ENCODE measurements at places on chromosomes 7 and 10.

DNA sequence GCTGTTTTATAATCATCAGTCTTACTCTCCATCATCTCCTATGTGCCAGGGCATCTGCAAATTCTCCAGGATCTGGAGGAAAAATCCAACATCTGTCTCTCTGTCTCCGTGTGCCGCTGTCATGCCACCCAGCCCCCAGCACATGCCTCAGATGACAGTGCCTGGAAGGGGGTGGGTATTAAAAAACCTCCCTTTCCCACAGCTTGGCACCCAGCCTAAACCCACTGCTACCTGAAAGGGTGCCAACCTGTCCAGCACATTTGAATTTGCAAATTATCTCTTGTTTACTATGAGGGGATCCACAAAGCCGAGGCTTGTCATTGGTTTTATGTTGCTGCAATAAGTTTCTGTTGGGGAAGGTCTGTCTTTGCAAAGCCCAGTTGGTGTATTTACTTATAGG is 73.1 kb downstream of the EMX2 start:
- no peak for DNase-seq

GRCh38 chr10:103854265-103854685 is 1.1 kb downstream of the SH3PXD2A start:
- no peak for DNase-seq

- DNase-seq, result no peak
Measured at GRCh38 chr7:133164498-133164897, 82.6 kb upstream of the CHCHD3 start.

- DNase-seq, result no peak
Measured at GRCh38 chr10:48758411-48758810, 73.7 kb downstream of the WDFY4 start.

GRCh38 chr7:25586513-25586912 is 358.2 kb upstream of the NPVF start:
- no peak for DNase-seq

GRCh38 chr7:134451656-134452055 is 7.2 kb downstream of the AKR1B1 start:
- no peak for DNase-seq

DNA sequence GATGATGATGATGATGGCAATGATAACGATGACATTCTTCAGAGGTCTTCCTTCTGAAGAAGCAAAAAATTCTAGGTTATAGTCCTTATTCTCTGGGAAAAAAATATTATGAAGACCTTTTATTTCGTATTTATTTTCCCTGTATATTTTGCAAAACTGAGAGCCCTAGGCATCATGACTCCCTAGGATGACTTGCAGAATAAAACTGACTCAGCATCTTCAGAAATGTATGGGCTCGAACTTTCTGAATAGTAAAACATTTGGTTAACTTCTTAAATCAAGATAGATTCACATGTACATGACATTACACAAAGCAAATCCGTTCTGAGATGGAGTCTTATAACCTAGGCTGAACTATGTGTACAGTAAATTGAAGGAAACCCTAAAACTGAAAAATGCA is 29.4 kb downstream of the DKK1 start:
- DNase-seq, result no peak

- no peak for DNase-seq
Measured at GRCh38 chr7:127413326-127413725, 20.8 kb upstream of the ZNF800 start.

- DNase-seq, result no peak
Measured at GRCh38 chr10:17910125-17910789, 41.5 kb upstream of the SLC39A12 start.

DNA sequence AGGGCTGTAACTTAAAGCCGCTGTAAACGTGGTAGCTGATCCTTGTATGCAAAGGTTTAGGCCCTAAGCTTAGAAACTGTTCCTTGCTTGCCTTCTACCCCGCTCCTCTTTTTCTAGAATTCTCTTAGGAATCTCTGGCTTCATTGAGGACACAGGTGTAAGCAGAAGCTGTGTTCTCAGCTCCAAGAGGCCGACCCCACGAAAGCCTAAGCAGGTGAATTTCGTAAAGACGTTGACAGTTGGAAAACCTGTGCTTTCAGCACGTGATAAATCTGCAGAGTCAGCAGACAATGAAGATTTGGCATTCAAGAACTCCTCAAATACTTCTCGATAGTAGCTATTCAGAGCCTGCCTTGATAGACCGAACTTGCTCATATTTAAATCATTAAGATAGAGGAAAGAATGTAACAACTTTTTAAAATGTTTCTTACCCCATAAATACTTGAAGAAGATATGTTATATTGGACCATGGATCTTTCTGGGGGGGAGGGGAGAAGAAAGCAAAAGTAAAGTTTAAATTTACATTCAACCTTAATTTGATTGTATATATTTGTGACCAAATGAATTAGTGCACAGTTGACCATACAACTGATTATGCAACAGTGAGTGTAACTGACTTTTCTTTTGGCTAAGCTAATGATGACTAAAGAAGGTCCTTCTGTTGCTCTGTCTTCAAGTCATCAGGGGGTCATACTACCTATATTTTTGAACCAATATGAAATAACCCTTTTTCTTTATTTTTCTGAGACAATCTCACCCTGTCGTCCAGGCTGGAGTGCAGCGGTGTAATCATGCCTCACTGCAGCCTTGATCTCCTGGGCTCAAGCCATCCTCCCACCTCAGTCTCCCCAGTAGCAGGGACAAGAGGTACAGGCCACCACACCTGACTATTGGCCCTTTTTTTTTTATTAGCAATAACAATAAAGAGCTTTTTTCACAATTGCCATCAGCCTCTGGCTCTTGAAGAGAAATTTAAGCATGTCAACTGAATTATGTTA is 1.2 kb upstream of the GDI2 start:
- DNase-seq, result no peak

GRCh38 chr7:7959979-7960670 is 8.5 kb upstream of the GLCCI1 start:
- no peak for DNase-seq

DNA sequence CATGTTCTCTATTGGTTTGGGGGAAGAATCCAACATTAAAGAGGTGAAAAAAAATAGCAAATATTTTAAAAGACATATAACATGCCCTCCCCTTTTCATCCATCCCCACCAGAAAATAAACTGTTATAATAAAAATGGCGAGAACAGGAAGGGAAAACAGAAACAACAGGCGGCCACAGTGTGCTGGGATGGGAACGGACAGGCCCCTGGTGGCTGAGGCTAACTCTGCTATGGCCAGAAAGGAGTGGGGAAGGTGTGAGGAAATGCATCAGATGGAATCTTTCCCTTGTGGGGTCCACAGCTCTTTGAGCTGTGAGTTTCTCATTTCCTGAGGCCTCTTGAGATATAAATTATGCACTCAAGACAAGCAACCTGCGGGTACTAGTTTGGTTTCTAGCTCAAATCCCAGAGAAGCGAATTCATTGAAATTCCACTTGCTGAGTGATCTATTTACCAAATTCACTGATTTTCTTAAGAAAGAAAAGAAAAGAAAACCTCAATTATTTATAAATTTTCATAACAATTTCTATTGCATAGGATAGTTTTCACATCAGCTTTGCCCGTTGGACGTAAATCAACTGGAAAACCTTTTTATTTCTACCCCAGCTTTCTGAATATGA is 139.5 kb downstream of the BMPER start:
- no peak for DNase-seq

- no peak for DNase-seq
Measured at GRCh38 chr10:52313933-52314821, at the start of gene DKK1. TSS of gene DKK1 (plus strand) at chr10:52314281. CDS start at chr10:52314435, 154 bp downstream.

- no peak for DNase-seq
Measured at GRCh38 chr7:43078794-43079193, 33.7 kb upstream of the HECW1 start.

DNA sequence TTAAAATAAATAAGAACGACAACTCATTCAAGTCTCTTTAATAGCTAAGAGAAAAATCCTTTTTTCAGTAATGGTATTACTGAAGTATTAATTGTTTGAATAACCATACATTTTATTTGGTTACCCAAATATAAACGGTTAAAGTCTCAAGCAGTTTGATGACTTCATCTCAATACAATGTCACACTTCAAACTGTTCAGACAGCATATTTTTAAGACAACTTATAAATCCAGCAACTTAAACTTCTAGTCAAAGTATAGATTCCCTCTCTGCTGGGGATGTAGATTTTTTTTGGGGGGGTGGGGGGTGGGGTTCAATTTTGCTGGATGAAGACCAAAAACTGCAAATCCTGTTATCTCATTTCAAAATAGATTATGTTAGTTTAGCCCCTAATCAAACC is 42.0 kb downstream of the GNA12 start:
- DNase-seq, result no peak

DNA sequence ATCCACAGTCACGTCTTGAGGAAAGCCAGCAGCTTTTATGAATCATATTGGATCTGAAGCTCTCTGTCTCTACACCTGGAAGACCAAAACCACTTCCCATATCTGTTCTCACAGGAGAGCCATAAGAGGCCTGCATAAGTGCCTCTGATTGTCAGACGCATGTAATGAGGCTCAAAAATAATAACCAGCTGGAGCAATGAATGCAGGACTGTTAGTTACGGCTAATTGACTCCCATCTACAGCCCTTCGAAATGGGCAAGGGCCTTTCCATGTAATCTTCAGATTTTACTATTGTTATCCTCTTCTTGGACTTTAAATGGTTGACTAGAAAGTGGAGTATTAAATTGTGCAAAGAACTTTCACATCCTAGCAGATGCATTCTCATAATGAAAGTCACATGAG is 4.4 kb upstream of the SEMA3C start:
- no peak for DNase-seq

- no peak for DNase-seq
Measured at GRCh38 chr7:80529362-80529761, 17.5 kb upstream of the GNAT3 start.

DNA sequence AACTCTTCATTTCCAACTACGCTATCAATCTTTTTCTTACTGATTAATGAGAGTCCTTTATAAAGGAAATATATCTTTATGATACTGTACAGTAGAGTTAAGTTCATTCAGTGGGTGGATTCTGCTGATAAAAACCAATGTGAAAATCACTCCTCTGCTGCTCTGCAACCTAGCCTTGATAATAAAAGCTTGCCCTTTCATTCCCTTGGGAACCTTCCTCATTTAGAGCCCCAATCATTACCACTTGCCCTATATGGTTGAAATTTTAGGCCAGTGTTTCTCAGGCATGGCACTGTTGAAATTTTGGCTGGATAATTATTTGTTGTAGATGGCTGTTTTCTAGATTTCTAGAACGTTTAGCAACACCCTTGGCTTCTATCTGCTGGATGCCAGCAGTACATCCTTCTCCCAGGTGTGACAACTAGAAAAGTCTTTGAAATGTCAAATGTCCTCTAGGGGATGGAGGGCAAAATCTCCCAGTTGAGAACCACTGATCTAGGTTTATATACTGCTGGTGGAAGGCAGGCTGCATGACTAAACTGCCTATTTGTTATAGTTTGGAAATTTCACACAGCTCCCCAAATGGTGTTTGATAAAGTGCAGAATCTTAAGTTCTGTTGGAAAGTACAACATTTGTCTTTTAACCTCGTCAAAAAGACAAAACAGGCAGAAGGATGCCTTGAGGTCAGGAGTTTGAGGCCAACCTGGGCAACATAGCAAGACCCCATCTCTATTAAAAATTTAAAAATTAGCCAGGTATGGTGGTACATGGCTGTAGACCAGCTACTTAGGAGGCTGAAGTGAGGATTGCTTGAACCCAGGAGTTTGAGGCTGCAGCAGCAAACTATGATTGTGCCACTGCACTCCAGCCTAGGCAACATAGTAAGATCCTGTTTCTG is 8.9 kb upstream of the SIRT1 start:
- DNase-seq, result no peak

GRCh38 chr10:42929993-42930392 is 146.9 kb upstream of the RET start:
- no peak for DNase-seq

DNA sequence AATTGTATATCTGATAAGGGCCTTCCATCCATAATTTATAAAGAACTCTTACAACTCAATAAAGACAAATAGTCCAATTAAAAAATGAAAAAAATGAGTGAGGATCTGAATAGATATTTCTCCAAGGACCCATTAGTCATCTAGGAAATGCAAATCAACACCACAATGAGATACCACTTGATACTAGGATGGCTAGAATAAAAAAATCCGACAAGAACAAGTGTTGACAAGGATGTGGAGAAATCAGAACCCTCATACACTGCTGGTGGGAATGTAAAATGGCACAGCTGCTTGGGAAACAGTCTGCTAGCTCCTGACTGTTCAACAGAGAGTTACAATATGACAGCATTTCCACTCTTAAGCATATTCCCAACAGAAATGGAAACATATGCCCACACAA is 24.6 kb downstream of the ALOX5 start:
- no peak for DNase-seq

DNA sequence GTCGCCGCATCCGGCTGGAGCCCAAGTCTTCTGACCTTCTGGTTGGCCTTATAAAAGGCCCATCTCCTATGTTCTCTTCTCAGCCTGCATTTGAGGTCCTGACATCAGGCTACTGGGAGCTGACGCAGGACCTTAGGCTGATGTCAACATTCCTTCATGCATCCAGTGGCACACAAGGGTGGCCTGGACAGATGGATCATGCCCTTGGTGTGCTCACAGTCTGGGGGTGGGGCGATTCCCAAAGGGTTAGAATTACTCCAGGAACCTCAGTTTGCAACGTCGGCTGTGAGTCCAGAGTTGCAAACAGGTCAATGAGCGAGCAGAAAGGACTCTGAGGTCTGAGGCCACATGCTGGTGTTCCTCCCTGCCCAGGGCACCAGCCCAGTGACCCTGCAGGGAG is 8.2 kb upstream of the CLIP2 start:
- no peak for DNase-seq

GRCh38 chr10:613271-614138 is 76.0 kb downstream of the DIP2C start:
- DNase-seq, result no peak

GRCh38 chr7:49037346-49038210 is 113.2 kb downstream of the CDC14C start:
- no peak for DNase-seq

- DNase-seq, result no peak
Measured at GRCh38 chr10:29634764-29635625, at the start of gene SVIL. TSS of gene SVIL (minus strand) at chr10:29634971. CDS start at chr10:29555058, 79,913 bp downstream.

DNA sequence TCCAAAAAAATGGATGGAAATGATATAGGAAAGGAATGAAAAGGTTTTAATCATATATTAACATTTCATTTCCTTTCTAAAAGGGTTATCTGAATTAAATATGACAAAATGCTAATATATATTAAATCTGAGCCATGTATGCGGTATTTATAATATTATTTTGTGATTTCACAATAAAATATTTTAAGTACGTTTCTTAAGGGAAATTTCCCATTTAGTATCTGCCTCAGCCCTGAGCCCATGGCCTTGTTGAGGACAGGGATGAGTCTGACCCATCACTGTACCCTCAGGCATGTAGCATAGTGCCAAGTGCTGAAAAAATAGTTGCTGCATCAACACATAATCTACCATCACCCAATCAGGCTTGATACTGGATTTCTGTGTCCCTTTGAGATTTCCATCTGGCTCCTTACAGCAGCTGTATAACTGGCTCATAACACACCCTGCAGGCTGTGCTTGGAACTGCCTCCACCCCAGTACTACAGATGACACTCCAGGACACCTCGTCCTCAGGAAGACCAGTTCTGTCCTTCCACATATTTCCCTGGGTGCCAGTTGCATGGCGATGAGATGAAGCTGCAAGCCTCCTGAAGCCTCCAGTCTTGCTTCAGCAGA is 59.4 kb upstream of the ASAH2 start:
- DNase-seq, result no peak

Data from stimulated activated CD4-positive, alpha-beta T cell treated with anti-CD3 and anti-CD28 coated beads, Interleukin-1b, Interleukin-23, amount 100 ng/mL, for 1 hour (primary cell).